ENCODE measurements at places on chromosomes 5 and 9. TPM values are rescaled to one million over a fixed set of nuclear protein-coding genes. Genes with fewer than 3 reads are reported as not detected.

The ARAP3 gene
- 7.2 TPM for total RNA-seq

The RAB3C gene
- total RNA-seq = not detected

The STXBP1 gene
- total RNA-seq = 32.9 TPM

The NLN gene
- total RNA-seq = 24.4 TPM

GRCh38 chr5:179495906-179496455, 54.4 kb upstream of the RUFY1 start:
- no peak for DNase-seq

GRCh38 chr5:96743805-96744204, 63.9 kb downstream of the ERAP1 start:
- no peak for DNase-seq

DNA sequence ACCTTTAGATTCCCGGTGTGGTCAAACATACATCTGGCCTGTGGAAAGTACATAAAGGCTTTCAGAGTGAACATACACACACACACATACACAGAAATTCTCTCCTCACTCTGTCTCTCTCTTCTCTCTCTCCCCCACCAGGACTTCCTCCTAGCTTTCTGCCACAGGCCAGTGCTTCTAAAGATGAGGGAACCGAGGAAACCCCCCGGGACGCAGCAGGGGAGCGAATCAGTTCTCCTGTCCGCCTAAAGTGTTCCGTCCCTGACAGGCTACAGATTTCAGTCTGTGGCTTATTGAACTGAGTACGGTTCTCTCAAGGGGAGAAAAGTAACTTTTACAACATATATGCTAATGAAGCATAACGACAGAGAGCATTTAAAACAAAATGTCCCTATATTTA, 75.8 kb downstream of the MED27 start:
- no peak for DNase-seq

- DNase-seq = no peak
Observed at GRCh38 chr5:148372166-148372725, 11.5 kb upstream of the FBXO38 start.

- DNase-seq = no peak
Observed at GRCh38 chr5:138989720-138990119, 114.6 kb upstream of the LRRTM2 start.

DNA sequence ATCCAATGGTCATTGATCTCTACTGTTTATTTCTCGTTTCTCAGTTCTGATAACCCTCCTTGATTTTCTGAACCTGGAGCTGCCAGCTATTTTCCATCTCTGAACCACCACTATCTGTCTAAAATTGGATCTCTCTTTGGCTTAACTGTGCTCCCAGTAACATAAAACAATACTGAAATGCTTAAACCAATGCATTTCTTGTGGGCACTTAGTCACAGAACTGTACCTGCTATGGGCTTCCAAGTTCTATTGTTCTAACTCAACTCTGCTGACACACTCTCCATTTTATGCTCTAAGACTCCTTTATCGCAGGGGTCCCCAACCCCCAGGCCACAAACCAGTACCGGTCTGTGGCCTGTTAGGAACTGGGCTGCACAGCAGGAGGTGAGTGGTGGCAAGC, 120.6 kb downstream of the LHFPL2 start:
- DNase-seq = no peak

DNA sequence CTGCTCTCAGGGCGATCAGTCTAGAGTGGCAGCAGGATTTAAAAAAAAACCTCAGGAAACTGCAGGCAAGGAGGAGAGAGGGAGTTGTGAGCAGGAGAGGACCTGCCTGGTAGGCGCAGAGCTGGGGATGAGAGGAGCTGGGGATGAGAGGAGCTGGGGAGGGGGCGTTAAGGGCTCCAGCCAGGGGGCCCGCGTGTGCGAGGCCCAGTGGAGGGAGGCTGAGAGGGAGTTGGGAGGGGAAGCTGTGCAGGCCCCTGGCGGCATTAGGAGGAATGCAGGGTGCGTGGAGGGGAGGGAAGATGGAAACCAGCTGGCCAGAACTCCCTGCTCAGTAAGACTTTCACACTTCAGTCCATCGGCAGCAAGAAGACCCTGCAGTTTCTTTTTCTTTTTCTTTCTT, 45.2 kb upstream of the HMCN2 start:
- no peak for DNase-seq

DNA sequence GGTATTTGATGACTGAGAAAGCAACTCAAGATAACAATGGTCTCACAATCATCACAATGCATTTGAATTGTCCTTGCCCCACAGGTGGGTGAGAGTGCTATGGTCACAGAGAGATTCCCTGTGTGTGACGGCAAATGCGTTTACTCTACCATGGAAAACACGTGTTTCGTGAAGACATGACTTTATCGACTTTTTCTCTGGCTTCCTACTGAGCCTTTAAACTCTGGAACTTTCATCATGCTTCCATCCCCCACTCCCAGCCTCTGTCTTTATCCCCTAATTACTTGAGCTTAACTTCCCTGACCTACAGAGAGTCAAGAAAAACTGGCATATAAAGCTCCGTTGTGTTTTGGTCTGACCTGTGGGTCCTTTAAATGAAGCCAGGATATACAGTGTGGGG, 414.1 kb upstream of the CLINT1 start:
- DNase-seq = no peak

DNA sequence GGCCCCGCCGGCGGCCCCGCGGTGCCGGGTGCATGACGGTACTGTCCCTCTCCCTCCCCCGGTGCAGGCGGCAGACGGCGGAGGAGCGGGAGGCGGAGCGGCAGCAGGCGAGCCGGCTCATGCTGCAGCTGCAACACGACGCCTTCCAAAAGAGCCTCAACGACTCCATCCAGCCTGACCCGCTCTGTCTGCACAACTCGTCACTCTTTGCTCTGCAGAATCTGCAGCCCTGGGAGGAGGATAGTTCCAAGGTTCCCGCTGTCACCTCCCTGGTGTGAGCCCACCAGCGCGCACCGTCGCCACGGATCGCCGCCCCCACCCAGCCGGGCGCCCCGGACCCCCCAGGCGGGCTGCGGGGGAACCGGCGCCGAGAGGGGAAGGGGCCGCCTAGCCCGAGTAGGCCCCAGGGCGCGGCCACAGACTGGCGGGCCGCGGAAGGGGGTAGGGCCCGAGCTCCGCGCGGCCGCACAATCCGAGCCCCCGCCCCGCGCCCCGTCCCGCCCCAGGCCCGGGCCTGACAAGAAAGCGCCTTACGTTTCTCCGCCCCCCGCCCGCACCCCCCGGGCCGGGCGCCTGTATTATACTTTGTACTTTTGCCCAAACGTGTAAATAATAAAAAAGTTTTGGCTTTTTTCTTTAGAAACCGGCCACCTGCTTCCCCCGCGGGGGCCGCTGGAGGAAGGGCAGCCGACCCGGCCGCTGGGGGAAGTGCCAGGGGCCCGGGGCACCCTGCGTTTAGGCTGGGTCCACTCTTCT, 2.5 kb downstream of the TLX3 start:
- no peak for DNase-seq

DNA sequence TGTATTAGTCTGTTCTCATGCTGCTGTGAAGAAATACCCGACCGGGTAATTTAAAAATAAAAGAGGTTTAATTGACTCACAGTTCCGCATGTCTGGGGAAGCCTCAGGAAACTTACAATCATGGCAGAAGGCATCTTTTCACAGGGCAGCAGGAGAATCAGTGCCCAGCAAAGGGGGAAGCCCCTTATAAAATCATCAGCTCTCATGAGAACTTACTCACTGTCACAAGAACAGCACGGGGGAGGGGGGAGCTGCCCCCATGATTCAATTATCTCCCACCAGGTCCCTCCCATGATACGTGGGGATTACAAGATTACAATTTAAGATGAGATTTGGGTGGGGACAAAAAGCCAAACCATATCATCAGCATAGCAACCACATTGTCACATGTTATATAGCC, 102.5 kb downstream of the GPBP1 start:
- DNase-seq = no peak

GRCh38 chr9:21682381-21682780, 120.1 kb upstream of the MTAP start:
- DNase-seq = no peak

DNA sequence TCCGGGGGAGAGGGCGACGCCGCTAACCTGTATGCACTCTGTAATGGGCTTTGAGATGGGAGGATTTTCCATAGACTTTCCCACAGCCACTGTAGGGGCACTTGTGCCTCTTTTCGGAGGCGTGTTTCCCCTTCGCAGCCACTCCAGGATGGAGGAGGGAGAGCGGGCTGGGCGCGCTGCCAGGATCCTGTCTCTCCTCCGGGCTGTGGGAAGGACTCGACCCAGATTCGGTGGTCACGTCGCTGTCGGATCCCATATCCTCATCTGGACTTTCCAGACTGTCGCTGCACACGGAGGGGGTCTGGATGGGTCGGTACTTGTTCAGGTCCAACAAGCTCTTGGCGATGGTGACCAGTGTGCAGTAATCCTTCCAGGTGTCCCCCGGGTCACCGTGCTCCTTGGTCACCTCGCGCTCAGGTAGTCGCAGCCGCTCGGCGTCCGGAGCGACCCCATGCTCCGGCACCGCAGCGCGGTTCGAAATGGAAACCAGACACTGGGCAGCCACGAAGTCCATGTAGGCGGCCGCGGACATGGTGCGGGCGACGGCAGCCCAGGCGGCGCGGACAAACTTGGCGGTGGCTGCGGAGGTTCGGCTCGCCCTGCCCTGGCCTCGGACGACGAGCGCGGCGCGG, 1.5 kb downstream of the KLF9 start:
- DNase-seq = no peak

- DNase-seq = no peak
Observed at GRCh38 chr9:114682846-114683245, 854 bp upstream of the TEX48 start.

GRCh38 chr5:36301858-36302603, at the start of gene RANBP3L:
Gene RANBP3L, minus strand, starts transcription at chr5:36301902. Its CDS starts 486 bp downstream, at chr5:36301416.
- no peak for DNase-seq

DNA sequence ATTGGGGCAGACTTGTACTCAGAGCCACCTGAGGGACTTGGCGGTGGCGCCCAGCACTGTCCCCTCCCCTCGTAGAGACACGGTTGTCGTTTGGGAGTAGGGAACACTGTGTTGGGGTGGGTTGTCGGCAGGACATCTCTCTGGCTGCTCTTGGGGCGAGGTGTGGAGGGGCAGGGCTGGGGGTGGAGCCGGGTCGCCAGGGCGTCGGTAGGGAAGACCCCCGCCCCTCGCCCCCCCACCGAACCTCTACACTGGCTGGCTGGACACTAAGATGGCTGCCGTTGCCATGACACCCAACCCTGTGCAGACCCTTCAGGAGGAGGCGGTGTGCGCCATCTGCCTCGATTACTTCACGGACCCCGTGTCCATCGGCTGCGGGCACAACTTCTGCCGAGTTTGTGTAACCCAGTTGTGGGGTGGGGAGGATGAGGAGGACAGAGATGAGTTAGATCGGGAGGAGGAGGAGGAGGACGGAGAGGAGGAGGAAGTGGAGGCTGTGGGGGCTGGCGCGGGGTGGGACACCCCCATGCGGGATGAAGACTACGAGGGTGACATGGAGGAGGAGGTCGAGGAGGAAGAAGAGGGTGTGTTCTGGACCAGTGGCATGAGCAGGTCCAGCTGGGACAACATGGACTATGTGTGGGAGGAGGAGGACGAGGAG, 778 bp downstream of the TRIM41 start:
- DNase-seq = no peak

GRCh38 chr9:9319007-9319406, 1293.8 kb downstream of the PTPRD start:
- DNase-seq = no peak

Measured in activated T-helper 1 cell treated with anti-CD3 and anti-CD28 coated beads, Interleukin-12 subunit alpha, Interleukin-12 subunit beta, Interleukin-2, Interleukin-4 antibody, amounts not matched to agents 30 ng/mL and 10 ng/mL and 1 ng/mL, durations not matched to agents 14 hours and 24 hours and 36 hours (primary cell).